M059J (cell line): ENCODE measurements at places on chromosomes 12 and 14.

DNA sequence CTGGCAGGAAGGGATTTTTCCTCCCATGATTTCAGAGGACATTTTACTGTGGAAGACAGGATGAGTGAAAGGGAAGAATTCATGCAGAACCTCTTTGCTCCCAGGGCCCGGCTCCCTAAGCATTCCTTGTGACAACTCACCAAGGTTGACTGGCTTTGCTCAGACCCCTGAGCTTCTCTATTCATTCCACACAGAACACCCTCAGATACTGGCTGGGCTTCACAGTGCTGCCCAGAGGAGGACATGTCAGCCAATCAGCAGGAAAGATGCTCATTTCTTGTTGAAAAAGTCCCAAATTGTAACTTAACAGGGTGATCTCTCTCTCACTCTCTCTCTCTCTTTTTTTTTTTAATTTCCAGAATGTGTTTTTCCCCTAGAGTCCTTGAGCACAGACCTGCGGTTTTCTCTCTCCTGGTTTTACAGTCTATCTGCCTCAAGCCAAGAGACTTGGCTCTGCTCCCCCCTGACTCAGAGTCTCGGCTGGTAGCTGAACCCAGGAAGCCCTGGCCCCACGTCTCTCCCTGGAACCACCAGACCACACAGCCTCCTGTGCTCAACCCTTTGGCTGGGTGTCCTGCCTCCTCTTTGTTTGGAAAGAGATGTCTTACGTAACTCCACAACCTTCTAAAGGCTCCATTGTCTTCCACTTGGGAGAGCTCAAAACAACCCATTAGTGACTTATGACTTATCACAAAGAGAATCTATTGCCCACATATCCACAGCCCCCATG is 43.9 kb downstream of the SSPN start:
- peak; percentile 99 for DNase-seq

DNA sequence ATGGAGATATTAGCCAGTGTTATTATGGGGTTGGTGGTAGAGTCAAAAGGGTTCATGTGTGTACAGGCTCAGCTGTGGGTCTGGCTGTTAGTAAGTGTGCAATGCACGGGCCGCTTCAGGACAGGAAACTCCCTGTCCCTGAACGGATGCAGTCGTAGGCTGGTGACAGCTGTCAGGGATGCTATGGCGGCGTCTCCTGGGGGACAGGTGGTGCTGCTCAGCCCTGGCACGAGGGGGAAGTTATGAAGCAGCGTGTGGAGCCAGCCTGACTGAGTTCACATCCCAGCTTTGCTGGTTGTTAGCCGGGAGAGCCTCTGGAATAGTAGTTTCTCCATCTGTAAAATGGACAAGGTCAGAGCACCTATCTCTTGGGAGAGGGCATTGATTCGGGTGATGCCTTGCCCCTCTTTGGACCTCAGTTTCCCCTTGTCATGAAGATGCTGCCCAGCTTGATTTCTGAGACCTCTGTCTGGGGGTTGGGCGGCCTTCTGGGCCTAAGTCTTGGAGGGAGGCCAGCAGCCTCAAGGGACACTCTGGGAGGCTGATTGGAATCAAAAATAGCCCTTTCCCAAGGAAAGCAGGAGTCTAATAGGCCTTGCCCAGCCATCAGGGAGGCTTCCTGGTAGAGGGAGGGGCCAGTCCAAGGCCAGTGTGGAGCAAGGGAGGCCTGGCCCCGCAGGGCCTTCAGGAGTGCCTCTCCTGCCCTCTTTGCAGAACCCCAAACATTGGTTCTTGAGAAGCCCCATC is 7.1 kb downstream of the ASB2 start:
- no peak for DNase-seq

GRCh38 chr14:97757491-97757890 is 960.3 kb downstream of the VRK1 start:
- DNase-seq: no peak

GRCh38 chr14:99603471-99604277 is at the start of gene CCDC85C:
TSS of gene CCDC85C (minus strand) at chr14:99604207. CDS start at chr14:99603959, 248 bp downstream.
- peak; percentile 46 for DNase-seq

DNA sequence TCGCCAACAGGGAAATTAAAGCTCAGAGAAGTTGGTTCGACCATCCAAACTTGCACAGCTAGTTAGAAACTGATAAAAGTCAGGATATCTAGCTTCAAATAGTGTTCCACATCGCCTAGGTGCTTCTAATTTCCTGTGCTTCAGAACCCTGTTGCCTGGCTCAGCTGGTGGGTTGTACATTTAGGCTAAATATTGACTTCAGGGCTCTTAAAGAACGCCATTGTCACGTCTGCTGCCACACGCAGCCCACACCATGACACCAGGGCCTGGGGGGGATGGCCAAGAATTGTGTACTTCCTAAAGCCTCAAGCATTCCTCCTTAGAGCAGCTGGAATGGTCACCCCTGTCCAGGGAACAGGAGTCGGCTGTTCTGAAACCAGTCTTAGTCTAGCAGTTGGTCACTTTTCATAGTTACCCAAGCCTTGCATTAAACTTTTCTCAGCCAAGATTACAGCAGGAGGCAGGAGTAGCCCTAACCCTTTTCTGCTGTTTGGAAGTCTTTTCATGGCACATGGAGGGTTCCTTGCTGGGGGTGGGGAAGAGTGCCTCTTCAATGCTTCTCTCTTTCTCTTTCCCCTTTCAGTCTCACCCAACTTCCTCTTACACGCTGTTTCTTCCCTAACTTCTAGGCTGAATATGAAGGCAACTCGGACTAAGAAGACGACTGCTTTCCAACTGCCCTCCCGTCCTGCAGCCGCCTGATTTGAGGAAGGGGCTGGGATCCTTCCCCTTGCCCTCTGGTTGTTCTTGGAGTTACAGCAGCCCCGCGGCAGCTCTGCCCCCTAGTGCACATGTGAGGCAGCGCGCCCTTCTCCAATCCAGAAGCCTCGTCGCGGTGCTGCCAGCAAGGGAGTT is 17.1 kb downstream of the FOS start:
- DNase-seq: peak; percentile 63

GRCh38 chr12:99627459-99627858 is 20.1 kb upstream of the GARIN6 start:
- peak; percentile 9 for DNase-seq

GRCh38 chr12:8639936-8640335 is 22.7 kb downstream of the MFAP5 start:
- DNase-seq: no peak

- no peak for DNase-seq
Observed at GRCh38 chr14:95699412-95699811, 13.2 kb downstream of the TCL1B start.

DNA sequence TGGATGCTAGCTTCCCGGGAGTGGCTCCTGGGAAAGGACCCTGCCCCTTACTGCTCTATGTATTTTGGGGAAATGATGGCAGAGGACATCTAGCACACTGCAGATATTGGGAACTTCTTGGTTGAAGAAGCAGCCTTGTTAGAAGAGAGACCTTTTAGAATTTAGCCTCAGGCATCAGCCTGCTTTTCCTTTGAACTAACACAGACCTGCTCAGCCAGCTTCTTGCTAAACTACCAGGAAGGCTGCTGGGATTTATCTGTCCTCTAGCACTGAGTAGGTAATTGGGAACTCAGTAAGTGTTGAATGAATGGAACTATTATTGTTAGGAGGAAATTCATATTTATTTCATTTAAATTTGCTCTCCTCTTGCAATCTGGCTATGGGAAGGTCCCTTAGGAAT is 77.3 kb downstream of the DRAM1 start:
- DNase-seq: no peak
